ENCODE measurements at places on chromosomes 1 and 21. TPM values are rescaled to one million over a fixed set of nuclear protein-coding genes. Genes with fewer than 3 reads are reported as not detected.

DNA sequence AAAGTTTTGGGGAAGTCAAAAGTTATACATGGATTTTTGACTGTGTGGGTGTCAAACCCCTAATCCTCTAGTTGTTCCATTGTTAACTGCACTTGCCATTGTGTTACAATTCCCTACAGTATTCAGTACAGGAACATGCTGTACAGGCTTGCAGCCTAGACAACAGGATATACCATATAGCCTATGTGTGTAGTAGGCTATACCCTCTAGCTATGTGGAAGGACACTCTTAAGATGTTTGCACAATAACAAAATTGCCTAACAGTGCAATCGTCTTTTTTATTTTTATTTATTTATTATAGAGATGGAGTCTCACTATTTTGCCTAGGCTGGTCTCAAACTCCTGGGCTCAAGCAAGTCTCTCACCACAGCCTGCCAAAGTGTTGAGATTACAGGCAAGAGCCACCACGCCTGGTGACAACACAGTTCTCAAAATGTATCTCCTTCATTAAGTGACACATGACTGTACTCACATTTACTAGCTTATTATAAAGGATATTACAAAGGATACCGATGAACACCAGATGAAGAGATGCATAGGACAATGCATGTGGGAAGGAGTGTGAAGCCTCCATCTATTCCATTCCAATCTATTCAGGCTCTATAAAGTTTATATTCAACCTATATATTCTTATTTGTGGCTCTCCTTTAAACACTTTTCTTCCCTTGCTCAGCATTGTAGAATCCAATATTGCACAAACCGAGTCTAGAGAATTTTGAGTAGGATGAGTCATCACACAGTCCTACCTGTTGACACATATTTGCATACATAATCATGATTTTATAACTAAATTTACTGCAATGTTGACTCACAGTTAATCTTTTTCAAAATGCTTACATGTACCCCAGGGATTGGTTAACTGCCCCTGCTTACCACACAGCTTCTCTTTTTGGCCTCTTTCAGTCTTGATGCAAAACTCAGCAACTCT, 28.4 kb upstream of the CEP350 start:
- no peaks in the 10 kb centered on the region for H3K27me3 ChIP-seq
- no peak overlapping the region for H3K4me3 ChIP-seq
- H3K27ac ChIP-seq, result no peak overlapping the region
- DNase-seq, result no peak
- peaks cover 8% of the 10 kb centered on the region for H3K4me1 ChIP-seq

- no peak overlapping the region for H3K27ac ChIP-seq
- H3K4me1 ChIP-seq, result no peaks in the 10 kb centered on the region
- DNase-seq, result no peak
- no peaks in the 10 kb centered on the region for H3K36me3 ChIP-seq
- no peaks in the 10 kb centered on the region for H3K27me3 ChIP-seq
These were observed 180.3 kb upstream of the RGS18 start for GRCh38 chr1:191977874-191978506.

GRCh38 chr1:111628153-111628552, 8.6 kb downstream of the RAP1A start:
- DNase-seq, result no peak
- H3K36me3 ChIP-seq, result peaks cover 4% of the 10 kb centered on the region
- no peak overlapping the region for H3K27ac ChIP-seq
- H3K4me3 ChIP-seq, result no peak overlapping the region
- no peaks in the 10 kb centered on the region for H3K4me1 ChIP-seq

GRCh38 chr1:187537936-187538335, 709.2 kb downstream of the PLA2G4A start:
- no peak for DNase-seq
- no peaks in the 10 kb centered on the region for H3K27me3 ChIP-seq
- no peak overlapping the region for H3K27ac ChIP-seq

DNA sequence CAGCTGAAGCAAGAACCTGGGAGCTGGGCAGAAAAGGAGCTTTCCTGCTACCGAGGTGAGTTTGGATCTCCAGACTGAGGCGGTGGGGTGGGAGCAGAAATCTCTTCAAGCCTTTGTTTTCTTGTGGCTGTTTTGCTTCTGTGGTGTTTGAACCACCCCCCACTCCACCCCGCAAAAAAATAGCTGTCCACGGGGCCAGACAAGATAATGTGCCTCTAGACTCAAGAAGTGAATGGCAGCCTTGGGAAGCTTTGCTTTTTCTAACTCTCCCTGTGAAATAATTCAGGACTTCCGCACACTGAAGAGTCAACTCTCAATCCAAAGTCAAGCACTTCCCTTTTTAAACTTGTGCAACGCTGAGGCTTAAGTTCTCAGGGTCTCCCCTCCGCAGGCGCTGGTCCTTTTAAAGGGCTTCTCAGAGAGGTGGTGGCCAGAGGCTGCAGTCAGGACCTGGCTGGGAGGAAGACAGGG, 159.6 kb upstream of the COA6 start:
- H3K27ac ChIP-seq, result no peak overlapping the region
- no peaks in the 10 kb centered on the region for H3K27me3 ChIP-seq
- no peak overlapping the region for H3K4me3 ChIP-seq
- no peaks in the 10 kb centered on the region for H3K36me3 ChIP-seq

SLAMF1 gene
- total RNA-seq, result not detected

RHCE gene
- total RNA-seq, result 0.28 TPM

Data from SJCRH30 (cell line).